ENCODE measurements at places on chromosomes 13 and 19.

DNA sequence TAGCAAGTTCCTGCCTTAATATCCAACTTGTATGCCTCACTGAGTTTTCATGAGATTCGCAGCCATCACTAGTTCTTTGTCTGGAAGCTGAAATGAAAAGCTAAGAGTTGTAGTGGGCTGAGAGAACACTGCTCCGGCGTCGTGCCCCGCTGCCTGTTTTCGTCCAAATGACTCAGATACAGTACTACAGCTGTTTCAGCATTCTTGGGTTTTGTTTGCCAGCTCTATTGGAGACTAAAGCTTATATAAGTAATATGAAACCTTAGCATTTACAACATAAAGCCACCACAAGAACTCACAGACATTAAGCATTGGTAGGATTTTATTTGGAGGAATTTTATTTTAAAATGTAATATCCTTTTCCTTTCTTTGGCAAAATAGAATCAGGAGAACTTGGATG, 299.7 kb downstream of the DLEU7 start:
- no peak for DNase-seq

DNA sequence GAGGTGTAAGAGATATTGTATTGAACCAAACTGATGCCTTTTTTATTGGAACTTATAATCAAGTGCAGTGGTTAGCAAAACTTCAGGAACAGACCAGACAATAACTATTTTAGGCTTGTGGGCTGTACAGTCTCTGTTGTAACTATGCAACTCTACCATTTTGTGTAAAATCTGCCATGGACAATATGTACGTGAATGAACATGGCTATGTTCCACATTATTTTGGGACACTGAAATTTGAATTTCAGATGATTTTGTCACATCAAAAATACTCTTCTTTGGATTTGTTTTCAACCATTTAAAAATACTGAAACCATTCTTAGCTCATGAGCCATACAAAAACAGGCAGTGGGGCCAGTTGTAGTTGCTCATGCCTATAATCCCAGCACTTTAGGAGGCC, 27.9 kb upstream of the PEG3 start:
- DNase-seq = no peak

GRCh38 chr13:98525456-98526181, 51.3 kb downstream of the STK24 start:
- no peak for DNase-seq

DNA sequence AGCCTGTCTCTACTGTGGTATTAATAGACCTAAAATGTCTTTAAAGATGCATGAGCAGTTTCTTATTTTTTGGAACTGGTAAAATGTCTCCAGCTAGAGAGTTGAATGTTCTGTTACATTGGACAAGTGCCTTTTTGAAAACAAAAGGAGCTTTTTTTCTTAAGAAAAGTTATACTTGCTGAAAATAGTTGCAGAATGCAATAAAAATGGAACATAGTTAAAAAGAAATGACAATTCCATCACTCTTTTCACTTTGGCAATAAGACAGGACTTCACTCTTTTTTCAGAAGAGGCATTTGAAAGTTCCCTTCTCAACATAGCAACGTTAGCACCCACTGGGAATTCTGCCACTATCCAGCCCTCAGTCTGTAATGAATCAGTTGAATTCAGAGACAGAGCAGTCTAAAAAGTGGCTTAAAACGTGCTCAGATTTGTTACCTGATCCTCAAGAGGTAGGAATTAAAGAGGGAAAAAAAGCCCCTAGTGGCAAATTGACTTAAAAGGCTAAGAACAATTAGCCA, 10.1 kb downstream of the RGCC start:
- no peak for DNase-seq

GRCh38 chr13:112810608-112811007, 120.8 kb downstream of the ATP11A start:
- DNase-seq = no peak

- no peak for DNase-seq
These were observed 2673.8 kb downstream of the PCDH9 start for GRCh38 chr13:64556376-64556775.
